Pancreas (tissue), 10 donors: ENCODE measurements at places on chromosomes 6 and 20.

DNA sequence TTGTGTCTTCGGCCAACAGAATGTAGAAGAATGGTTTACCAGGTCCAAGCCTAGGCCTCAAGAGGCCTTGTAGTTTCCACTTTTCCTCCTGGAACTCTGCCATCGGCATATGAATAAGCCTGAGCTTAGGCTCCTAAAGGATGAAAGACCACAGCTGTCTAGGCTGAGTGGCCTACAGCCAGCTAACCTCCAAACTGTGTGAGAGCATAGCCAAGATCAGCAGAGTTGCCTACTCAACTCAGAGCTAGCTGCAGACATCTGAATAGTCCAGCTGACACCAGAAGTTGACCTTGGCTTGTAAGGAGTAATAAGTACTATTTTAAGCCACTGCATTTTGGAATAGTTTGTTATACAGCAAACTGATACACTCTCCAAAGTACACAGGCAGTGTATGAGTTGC lies 52.6 kb upstream of the SMIM29 start:
- no peak overlapping the region for H3K4me3 ChIP-seq
- peak; percentile 38 for DNase-seq
- no peaks in the 10 kb centered on the region for H3K27me3 ChIP-seq
- H3K4me1 ChIP-seq: peaks cover 6% of the 10 kb centered on the region
- no peaks in the 10 kb centered on the region for H3K36me3 ChIP-seq

DNA sequence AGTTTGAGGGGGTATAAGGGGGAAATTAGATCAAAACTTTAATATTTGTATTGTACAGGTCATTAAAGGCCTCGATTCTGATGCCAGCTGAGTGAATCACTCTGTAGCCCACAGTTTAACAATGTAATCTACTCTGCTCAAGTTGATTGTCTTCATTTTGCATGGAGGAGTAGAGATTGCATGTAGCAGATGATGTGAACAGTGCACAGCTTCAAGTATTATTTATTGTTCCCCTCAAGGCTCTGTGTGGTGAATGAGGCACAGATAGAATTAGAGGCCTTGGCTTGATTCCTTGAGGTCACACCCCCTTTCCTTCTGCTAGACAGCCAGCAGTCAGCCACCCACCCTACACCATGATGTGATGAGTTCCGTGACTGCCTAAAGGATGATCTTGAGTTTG lies 38.1 kb downstream of the TXLNB start:
- H3K4me3 ChIP-seq: no peak overlapping the region
- H3K27ac ChIP-seq: no peak overlapping the region
- no peaks in the 10 kb centered on the region for H3K36me3 ChIP-seq
- H3K27me3 ChIP-seq: no peaks in the 10 kb centered on the region
- DNase-seq: no peak

DNA sequence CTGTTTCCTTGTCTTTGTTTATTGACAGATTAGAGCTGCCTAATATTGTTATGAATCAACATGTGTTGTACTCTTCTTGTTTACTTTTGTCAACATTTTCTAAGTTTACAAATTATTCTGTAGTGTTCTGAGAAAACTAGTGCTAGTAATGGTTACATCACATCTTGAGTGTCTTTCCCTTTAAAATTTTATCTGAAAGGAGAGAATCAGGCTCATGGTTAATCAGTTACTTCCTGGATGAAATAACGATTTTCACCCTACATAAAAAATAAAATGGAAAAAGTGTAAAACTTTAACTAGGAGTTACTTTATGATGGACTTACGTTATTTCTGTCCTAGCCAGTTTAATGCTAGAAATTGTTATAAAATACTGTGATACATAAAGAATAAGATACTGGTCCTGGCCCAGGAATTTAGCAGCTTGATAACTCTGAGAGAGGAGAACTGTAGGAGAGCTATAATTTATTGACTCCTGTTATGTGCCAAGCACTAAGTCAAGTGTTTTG lies 26.4 kb upstream of the BMP5 start:
- H3K4me3 ChIP-seq: no peak overlapping the region
- H3K4me1 ChIP-seq: peaks cover 20% of the 10 kb centered on the region
- H3K36me3 ChIP-seq: no peaks in the 10 kb centered on the region
- H3K27me3 ChIP-seq: no peaks in the 10 kb centered on the region
- no peak overlapping the region for H3K27ac ChIP-seq
- DNase-seq: no peak

- H3K27me3 ChIP-seq: no peaks in the 10 kb centered on the region
- no peak overlapping the region for H3K27ac ChIP-seq
- no peak for DNase-seq
- H3K36me3 ChIP-seq: no peaks in the 10 kb centered on the region
- no peak overlapping the region for H3K4me3 ChIP-seq
These were observed 122.3 kb downstream of the PREX1 start for GRCh38 chr20:48705240-48706115.

GRCh38 chr6:119346450-119346849 lies 3.1 kb downstream of the MAN1A1 start:
- no peak overlapping the region for H3K27ac ChIP-seq
- H3K4me1 ChIP-seq: peaks cover 14% of the 10 kb centered on the region
- H3K27me3 ChIP-seq: no peaks in the 10 kb centered on the region
- no peaks in the 10 kb centered on the region for H3K36me3 ChIP-seq
- no peak for DNase-seq
- H3K4me3 ChIP-seq: peak overlapping the region; percentile 95

DNA sequence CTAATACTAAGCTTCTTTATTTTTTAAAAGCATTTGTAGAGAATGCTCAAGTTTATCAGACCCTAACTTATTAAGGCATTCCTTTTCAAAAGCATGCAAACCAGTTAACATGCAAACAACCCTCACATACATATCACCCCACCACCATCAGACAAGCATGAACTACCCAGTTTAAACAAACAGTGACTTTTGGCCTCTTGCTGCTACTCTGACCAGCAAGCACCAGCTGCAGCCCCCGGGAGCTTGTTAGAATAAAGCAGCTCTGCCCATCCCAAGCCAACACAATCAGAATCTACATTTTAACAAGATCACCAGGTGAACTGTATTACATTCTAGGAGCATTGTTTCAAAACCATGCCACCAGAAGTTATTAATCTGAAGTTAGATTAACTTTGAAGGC lies 5.9 kb upstream of the NUP153 start:
- no peak for DNase-seq
- no peaks in the 10 kb centered on the region for H3K27me3 ChIP-seq
- no peaks in the 10 kb centered on the region for H3K36me3 ChIP-seq
- H3K4me3 ChIP-seq: no peak overlapping the region

DNA sequence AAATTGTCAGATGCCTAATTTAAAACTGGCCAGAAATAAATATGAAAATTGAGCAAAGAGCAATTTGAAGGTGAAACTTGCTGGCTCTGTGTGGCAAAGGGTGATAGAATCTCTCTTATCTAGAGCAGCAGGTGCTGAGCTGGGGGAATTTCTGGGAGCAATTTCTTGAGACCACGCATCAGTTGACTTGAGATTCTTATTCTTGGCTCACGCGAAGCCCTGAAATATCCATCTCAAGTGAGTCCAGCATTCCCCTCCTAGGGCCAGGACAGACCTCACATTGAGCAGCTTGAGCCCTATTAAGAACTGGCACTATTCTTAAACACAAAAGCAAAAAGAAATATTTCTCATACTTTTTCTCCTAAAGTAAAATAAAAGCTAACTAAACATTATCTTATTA lies 66.3 kb downstream of the MAP7 start:
- H3K4me1 ChIP-seq: no peaks in the 10 kb centered on the region
- H3K36me3 ChIP-seq: no peaks in the 10 kb centered on the region
- H3K4me3 ChIP-seq: no peak overlapping the region

- no peaks in the 10 kb centered on the region for H3K27me3 ChIP-seq
- H3K36me3 ChIP-seq: no peaks in the 10 kb centered on the region
- H3K4me3 ChIP-seq: no peak overlapping the region
- peaks cover 8% of the 10 kb centered on the region for H3K4me1 ChIP-seq
- DNase-seq: peak; percentile 98
These were observed 25.2 kb downstream of the DLL1 start for GRCh38 chr6:170265655-170266054.

DNA sequence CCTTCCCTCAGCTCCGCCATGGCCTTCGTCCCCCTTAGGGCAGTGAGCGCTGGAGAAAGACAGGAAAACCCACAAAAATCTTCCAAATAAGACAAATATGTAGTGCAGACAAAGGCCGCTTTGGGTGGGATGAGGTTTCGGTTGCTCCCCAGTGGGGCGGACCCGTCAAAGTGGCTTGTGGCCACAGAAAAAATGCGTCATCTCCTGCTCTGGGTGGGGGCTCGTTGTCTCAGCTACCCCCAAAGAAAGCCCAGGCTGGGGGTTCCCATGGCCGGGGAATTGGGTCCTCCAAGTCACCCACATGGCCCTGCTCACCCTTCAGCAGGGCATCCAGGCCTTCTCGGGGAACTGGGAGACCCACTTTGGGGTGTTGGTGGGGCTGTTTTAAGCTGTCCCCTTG lies 21.9 kb upstream of the SCUBE3 start:
- H3K27me3 ChIP-seq: no peaks in the 10 kb centered on the region
- H3K27ac ChIP-seq: no peak overlapping the region
- H3K36me3 ChIP-seq: no peaks in the 10 kb centered on the region
- no peak overlapping the region for H3K4me3 ChIP-seq

DNA sequence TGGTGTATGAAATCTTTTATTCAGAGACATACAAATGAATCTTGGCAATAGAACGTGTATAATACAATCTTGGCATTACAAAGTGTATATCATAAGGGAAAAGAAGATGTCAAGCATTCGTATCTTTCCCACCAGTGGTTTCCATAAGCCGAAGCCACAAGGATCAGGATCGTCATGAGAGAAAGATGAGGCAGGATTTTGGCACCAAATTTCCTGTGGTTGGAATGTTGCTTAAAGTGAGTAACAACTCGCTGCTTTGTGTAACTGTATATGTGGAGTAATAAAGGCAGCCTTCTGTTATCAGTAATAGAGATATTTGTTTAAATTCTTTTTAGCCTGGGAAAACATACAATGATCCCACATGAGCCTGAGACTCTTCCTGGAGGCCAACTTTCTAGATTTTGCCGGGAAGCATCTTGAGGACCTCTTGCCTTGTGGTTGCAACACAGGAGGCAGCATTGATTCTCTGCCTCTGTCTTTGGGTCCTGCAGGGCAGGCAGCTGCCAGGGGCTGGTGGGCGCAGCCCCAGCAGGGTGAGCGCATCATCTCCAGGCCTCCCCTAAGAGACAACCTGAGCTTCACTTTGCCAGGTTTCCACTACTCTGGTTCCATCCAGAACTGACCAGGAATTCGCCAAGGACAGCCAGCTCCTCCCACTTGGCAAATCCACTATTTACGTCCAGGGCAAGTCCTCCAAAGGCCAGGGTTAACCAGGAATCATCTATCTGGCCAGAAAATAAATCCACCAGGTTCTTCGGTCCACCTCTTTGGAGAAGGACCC lies 230.9 kb upstream of the SULF2 start:
- no peaks in the 10 kb centered on the region for H3K27me3 ChIP-seq
- H3K36me3 ChIP-seq: no peaks in the 10 kb centered on the region
- no peak overlapping the region for H3K27ac ChIP-seq

DNA sequence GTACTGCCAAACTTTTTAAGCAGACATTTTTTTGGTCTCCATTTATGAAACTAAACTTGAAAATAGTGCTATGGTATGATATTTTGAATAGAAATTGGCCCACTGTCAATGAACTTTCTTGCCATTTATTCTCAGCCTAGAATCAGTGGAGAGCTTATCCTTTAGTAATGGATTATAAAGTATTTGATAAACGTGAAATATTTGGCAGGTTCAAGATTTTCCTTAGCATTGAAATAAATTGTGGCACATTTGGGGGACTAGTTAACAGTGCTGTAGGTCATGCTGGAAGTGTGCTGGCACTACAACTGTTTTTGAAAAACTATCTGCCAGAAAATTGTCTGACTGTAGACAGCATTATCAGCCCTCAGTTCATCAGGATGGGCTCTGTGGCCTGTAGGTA lies 2.1 kb downstream of the PRSS35 start:
- no peaks in the 10 kb centered on the region for H3K4me1 ChIP-seq
- H3K36me3 ChIP-seq: no peaks in the 10 kb centered on the region
- H3K27ac ChIP-seq: no peak overlapping the region
- no peak for DNase-seq
- no peaks in the 10 kb centered on the region for H3K27me3 ChIP-seq

DNA sequence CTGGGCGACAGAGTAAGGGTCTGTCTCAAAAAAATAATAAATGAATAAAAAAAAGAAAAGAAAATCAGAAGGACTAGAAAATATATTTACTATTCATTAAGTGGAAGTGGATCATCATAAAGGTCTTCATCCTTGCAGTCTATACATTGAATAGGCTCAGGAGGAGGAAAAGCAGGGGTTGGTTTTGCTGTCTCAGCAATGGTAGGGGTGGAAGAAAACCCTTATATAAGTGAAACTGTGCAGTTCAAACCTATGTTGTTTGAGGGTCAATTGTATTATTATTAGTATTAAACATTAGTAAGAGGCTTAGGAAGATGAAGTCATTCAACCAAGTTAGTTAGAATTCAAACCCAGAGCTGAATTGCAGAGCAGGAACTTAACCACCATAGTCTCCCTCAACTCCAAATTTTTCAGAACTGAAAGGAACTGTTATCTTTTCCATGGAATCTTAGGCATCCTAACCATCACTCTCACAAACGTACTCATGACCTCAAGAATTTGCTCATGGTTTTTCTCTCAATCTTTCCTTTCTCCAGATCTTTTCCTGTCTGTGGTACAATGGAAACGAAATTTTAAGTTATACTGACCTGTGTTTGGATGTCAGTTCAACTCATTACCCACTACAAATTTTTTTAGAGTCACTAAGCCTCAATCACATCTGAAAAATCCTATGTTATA lies 7.7 kb upstream of the SMIM13 start:
- H3K27ac ChIP-seq: no peak overlapping the region
- no peaks in the 10 kb centered on the region for H3K36me3 ChIP-seq
- no peaks in the 10 kb centered on the region for H3K27me3 ChIP-seq
- DNase-seq: no peak
- no peak overlapping the region for H3K4me3 ChIP-seq
